ENCODE measurements at places on chromosomes 12 and 14.

DNA sequence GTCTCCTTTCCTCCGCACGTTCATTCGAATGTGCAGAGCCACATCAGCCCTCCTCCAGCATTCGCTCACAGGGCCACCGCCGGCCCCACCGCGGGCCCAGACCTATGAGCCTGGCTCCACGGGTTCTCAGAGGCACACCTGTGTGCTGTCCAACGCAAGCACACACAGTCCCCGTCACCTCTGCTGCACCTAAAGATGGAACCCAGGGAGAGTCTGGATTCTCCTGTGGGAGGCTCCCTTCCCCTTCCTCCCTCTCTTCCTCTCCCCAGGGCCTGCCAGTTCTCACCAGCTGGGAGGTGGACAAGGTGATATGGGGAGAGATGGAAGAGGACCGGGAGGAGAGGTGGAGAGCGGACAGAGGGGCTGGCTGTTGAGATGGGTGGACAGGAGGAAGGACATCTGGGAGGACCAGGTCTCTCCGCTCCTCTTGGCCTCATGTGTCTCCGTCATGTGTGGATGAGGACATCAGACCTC, 4.9 kb upstream of the AQP6 start:
- DNase-seq = no peak

DNA sequence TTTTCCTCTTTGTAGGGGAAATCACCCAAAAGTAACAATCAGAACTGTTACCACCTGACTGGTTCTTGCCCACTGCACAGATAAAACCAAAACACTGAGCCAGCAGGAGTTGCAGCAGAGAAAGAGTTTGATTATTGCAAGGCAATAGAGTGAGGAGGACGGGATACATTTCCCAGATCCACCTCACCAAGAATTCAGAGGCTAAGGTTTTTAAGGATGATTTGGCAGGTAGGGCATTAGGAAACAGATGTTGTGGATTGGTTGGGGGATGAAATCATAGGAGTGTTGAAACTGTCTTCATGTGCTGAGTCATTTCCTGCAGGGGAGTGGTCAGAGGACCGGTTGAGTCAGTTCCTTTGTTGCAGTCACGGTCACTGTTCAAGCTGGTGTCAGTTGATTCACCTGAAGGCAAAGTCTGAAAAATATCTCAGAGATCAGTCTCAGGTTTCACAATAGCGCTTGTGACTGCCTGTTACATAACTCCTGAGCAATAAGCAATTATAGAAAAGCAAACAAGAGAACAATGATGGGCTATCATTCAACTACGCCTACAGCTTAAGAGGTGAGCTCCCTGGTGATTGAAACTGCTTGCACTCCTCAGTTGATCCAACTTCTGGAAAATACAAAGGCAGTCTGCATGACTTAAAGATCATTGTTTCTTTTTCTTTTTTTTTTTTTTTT, 20.3 kb upstream of the AMN1 start:
- peak; percentile 44 for DNase-seq

DNA sequence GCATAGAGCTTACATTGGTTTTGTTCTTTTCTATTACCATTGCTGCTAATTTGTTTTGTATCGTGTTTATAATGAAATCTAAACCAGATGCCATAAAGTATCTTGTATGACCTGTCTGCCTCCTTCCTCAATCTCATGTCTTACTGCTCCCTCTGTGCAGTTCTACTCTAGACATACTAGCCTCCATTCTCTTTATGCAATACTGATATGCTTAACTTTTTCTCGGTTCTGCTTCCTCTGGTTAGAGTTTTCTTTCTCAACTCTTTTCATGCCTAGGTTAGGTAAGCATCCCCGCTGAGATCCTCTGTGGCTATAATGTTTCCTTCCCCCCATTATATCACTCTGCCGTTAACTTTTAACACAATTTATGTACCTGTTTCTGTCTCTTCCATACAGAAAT, 852.3 kb downstream of the TRHDE start:
- no peak for DNase-seq

DNA sequence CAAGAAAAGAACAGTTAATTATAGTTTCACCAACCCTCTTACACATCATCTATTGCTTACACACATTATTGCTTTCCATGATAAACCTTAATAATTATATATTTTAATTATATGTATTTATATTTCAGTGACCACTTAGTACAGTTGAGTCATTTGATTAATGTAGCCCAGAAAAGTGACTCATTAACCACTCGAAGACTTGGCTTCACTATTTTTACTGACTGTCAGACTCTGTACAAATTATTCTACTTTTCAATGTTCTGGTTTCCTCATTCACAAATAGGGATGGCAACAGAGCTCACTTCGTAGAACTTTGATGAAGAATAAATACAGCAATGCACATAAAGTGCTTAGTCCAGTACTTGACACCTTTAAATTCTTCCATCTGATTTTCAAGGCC, 98.3 kb downstream of the CFAP54 start:
- no peak for DNase-seq

DNA sequence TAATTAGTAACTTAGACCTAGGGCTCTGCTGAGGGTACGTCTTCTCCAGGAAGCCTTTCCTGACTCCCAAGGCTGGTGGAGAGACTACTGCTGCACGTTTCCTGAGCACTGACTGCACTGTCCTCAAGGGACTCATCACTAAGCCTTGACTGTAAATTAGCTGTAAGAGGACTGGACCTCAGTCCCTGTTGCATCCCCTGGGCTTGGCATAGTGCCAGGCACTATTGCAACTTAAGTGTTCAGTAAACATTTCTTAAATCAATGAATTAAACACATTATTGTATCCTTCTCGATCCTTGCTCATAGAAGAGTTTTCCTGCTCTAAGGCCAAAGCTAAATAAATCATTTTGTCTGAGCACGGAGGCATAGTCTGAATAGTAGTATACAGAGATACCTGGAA, 31.9 kb upstream of the IFNG-AS1 start:
- DNase-seq = no peak

DNA sequence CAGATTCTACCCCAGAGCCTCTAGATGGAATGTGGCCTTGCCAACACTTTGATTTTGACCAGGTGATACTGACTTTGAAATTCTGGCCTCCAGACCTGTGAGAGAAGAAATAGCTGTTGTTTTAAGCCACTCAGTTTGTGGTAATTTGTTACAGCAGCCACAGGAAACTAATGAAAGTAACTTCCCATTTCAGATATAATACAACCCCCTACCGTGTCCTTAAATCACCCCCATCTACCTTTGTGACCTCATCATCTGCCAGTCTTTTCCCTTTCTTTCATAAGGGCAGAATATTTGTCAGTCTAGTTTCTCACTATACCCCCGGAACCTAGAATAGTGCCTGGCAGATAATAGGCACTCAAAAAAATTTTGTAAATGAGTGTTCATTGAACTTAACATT, 39.6 kb downstream of the PPP4R4 start:
- no peak for DNase-seq

Measured in T-helper 22 cell (primary cell).